NCI-H146 (cell line): ENCODE measurements at places on chromosomes 11 and 22.
A peak's percentile ranks its signal among the peaks of the same experiment; 100 is the strongest.

GRCh38 chr11:114845766-114846415 lies 167.6 kb downstream of the NXPE2 start:
- DNase-seq = no peak

DNA sequence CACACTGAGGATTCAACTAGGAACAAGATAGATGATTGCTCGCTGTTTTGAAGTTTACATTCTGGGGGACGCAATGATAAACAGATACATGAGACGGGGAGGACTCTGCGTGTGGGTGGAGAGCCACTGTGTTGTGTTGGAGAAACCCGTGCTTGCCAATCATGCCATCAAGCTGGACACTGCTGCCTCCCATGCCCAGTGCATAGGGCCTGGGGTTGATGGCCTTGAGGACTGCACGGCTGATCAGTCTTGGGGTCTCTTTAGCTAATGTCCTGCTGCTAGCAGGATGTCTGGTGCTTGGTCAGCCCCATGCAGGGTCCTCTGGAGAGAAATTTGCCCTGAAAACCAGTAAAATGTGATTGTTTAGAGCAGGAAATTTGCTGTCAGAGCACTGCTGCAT lies 221.2 kb upstream of the B3GAT1 start:
- no peak for DNase-seq

- DNase-seq = no peak
These were observed 22.0 kb downstream of the ZNF202 start for GRCh38 chr11:123719452-123719851.

GRCh38 chr11:122230385-122230755 lies 114.4 kb upstream of the BLID start:
- DNase-seq = no peak

DNA sequence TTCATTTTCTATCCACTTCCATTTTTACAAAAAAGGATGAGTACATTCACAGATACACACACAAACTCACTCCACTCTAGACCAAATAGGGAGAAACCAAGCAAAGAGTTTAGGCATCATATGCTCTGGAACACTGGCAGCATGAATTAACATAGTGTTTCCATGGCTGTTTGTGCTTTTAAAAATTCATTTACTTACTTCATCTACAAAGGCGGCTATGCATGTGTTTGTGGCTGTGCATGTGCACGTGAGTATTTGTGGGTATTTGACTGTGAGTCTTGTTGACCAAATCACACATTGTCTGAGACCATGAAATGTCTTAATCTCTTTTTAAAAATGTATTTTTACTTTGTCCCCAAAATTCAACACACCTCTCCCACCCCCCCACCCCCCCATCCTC lies 203.0 kb upstream of the SESN3 start:
- DNase-seq = no peak

GRCh38 chr11:2697866-2698265 lies 1.9 kb downstream of the KCNQ1OT1 start:
- no peak for DNase-seq

- DNase-seq = no peak
These were observed 10.5 kb downstream of the C11orf86 start for GRCh38 chr11:66985508-66986177.

DNA sequence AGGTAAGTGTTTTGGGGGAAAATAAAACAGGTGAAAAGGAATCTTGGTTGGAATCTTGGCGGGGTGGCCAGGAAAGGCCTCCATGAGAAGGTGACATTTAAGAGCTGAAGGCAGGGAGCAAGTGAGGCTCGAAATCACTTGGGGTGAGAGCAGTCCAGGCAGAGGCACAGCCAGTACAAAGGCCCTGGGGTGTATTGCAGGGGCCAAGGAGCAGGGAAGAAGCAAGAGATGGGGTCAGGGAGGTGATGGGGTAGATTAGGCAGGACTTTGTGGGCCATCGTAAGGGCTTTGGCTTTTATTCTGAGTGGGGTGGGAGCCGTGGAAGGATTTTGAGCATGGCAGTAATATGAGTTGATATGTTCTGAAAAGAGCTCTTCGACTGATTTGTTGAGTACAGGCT lies 551.1 kb downstream of the MN1 start:
- DNase-seq = no peak

GRCh38 chr11:12922980-12923507 lies 86.1 kb upstream of the RASSF10 start:
- no peak for DNase-seq

DNA sequence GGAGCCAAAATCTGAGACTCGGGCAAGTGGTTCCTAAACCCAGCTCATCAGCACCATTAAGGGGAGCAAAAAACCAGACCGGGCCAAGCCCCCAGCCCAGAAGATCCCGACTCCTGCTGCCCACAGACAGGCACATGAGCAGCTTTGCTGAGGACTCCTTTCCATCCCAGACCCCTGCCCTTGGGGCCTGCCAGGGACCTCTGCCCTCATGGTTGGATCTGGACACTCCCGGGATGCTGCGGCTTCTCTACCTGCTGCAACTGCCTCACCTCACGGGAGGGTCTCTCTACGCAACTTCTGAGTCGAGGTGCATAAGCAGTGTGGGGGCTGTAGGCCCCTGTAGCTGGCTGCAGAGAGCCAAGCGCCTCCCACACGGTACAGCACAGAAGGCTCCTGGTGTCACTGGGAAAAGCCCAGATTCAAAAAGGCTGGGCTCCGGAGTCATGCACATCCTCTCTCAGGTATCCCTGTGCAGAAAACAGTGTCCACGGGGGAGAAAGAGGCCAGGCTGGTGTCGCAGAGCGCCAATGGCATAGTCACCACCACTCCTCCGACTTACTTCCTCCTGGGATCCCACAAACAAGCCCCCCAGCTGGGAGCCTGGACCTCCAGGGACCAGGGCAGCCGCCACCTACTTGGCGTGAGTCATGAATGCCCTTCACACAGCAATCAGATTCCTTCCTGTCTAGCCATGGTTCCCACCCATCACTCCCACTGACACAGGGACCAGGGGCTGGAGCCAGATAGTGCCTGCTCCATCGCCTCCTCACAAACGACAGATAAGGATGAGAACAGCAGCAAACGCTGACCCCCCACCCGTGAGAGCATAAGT lies 122.1 kb downstream of the BCR start:
- no peak for DNase-seq

DNA sequence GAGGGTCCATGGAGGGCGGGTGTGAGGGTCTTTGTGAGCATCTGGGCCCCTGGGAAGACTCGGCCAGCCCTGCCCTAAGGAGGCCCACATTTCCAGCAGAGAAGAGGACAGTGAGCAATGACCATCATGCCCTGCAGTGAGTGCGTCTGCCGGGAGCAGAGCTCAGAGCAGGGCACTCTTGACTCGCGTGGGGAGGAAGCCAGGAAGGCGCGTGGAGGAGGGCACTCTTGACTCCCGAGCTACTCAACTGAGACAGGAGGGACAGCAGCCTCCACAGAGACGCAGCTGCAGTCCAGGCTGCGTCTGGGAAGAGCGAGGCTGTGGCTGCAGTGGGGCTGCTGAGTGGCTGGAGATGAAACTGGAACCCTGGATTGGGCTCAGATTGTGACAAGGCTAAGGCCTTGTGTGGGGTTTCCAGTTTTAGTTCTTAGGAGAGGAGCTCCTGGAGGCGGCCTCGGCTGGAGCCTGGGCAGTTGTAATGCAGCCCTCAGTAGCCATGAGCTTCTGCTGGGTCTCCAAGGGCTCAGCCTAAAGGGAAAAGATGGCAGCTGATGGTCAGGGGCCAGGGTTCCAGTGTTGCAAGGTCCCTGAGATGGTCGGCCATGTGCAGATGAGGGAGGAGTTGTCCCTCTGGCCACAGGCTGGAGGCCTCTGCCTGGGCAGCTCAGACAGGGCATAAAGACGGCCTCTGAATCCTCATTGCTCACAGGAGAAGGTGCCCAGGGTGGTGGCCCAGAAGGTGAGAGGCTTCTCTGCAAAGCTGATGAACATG lies 264.7 kb upstream of the B3GAT1 start:
- DNase-seq = no peak

GRCh38 chr11:33891714-33892327 lies at the start of gene LMO2:
Gene LMO2 (minus strand): TSS chr11:33892076. CDS start chr11:33869716, 22,360 bp downstream.
- DNase-seq = peak; percentile 14

- peak; percentile 42 for DNase-seq
These were observed 158.7 kb downstream of the RAB38 start for GRCh38 chr11:88016392-88017170.

GRCh38 chr22:30926706-30927105 lies 41.9 kb downstream of the MORC2 start:
- DNase-seq = no peak

- no peak for DNase-seq
These were observed 49.9 kb downstream of the STIM1 start for GRCh38 chr11:3905080-3905953.

DNA sequence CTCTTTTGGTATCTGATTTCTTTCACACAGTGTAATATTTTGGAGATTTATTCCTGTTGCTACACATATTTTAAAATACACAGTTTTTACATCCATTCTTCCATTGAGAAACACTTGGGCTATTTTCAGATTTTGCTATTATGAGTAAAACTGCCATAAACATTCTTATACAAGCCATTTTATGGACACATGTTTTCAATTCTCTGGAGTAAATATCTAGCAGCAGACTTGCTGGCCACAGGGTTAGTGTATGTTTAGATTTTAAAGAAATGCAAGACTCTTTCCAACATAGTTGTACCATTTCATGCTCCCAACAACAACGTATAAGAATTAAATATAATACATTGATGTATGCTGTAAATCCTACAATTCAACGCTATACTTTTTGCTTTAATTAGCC lies 360.8 kb upstream of the PITPNB start:
- no peak for DNase-seq

GRCh38 chr11:12717851-12718291 lies 43.6 kb downstream of the TEAD1 start:
- DNase-seq = no peak

DNA sequence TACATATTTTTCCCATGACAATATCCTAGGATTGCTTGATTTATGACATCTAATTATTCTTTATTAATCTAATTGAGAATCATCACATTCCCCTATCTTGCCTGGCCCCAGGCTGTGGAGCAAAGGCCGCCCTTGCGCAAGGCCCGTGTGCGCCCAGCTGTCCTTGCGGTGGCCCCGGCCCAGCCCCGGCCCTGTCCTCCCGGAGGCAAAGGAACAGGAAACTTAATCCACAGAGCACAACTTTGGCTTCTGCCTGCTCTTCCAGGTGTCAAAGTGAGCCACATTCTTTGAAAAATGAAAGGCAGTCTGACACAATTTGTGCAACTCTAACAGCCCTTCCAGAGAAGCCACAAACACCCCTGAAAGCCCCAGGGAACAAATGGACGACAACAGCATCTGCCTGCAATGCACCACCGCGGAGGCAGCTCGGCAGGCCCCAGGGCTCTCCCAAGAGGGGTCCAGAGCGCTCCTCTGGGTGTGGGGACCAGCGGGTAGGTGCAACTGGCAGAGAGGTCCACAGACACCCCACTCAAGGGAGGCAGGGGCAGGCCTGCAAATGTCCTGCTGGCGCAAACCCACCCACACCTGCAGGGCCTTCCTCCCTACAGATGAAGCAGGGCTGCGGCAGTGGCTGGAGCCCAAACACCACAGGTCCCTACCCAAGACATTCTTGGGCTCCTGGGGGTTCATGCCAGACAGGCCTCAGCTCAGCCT lies 30.3 kb downstream of the GNB1L start:
- DNase-seq = peak; percentile 9

GRCh38 chr11:13644997-13645687 lies 23.3 kb upstream of the FAR1 start:
- DNase-seq = no peak

GRCh38 chr11:72885749-72886609 lies 71.8 kb downstream of the ATG16L2 start:
- DNase-seq = no peak

- no peak for DNase-seq
These were observed 24.7 kb downstream of the RCOR2 start for GRCh38 chr11:63892228-63892627.

GRCh38 chr11:79439410-79439885 lies 1.4 kb downstream of the TENM4 start:
- DNase-seq = no peak

DNA sequence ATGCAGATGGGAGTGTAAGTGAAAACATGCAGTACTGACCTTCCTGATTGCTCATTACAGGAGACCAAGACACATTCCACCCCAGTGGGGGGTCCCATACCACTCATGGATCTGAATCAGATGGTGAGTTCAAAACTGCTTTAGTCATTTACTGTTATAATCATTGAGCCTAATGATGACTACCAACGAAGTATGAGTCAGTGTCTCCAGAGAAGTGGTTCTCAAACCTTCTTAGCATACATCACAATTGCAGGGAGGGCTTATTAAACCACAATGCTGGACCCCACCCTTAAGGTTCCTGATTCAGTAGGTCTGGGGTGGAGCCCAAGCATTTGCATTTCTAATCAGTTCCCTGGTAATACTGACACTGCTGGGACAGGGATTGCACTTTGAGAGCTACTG lies 75.8 kb downstream of the CD44 start:
- no peak for DNase-seq

- no peak for DNase-seq
These were observed 84.3 kb downstream of the IGLL1 start for GRCh38 chr22:23495614-23496444.

GRCh38 chr11:120714438-120714837 lies 202.9 kb downstream of the GRIK4 start:
- DNase-seq = no peak

GRCh38 chr22:50010676-50011446 lies 1.7 kb downstream of the IL17REL start:
- no peak for DNase-seq

DNA sequence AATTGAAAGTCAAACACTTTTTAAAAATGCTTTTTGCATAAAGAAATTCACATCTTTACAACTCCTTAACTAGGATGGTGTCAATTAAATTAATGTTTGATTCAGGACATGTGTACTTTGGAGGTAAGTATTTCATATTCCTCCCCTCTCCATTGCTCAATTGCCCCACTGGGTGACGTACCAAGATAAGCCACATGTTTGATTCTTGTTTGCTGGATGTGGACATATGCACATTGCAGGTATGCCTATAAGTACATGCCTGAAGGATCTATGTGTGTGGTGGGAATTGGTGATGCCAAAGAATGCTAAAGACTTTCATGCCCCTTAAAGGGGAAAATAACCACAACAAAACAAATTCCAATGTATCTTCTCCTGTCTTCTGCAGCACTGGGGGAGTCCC lies 5.8 kb downstream of the CD44 start:
- no peak for DNase-seq

- no peak for DNase-seq
These were observed 15.7 kb upstream of the SLC5A4 start for GRCh38 chr22:32270641-32271369.

DNA sequence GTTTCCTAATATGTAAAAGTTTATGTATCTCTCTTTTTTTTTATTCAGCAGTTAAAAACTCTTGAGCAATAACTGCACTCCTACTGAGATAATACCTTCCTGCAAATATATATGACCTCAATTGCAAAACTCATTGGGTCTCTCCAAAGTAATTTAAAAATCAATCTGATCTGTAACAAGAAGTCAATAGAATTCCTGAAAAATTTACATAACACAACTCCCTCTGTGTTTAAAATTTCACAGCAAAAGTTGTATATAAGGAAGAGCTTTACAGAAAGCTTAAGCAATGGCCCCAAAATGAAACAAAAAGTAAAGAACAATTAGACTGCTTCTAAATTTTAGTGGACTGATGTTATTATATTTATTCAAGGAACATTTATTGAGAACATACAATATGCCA lies 313.4 kb downstream of the DLG2 start:
- no peak for DNase-seq
